Activated CD4-positive, alpha-beta T cell treated with anti-CD3 and anti-CD28 coated beads for 1 hour (primary cell): ENCODE measurements at places on chromosomes 4 and X.
A peak's percentile ranks its signal among the peaks of the same experiment; 100 is the strongest.

- DNase-seq = no peak
Observed at GRCh38 chr4:5924461-5925125, 31.7 kb upstream of the CRMP1 start.

- DNase-seq = no peak
Observed at GRCh38 chr4:76458825-76459224, 23.8 kb downstream of the SHROOM3 start.

DNA sequence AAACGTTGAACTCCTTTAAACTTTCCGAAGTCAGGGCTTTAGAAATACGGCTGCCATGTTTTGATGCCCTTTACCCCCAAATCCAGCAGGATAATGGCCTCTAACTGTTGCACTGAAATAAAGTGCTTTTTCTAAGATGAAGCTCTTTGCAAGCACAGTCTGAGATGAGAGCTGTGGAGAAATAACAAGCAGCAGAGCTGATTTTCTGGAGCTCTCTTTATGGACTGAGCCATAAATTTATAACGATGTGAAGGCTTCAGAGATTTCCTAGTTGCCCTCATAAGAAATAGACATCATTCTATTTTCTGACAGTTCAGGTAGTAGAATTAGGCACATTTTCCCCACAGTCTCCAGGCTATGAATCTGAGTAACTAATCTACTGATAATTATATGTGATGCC lies 567.3 kb downstream of the PDHA2 start:
- no peak for DNase-seq

- no peak for DNase-seq
Observed at GRCh38 chrX:130246084-130246483, 22.6 kb downstream of the ZNF280C start.

- DNase-seq = no peak
Observed at GRCh38 chr4:81751531-81752289, 280.0 kb upstream of the RASGEF1B start.

GRCh38 chrX:118637997-118638396 lies 89.4 kb upstream of the IL13RA1 start:
- DNase-seq = no peak

GRCh38 chr4:179692222-179692621 lies 2250.0 kb upstream of the AGA start:
- no peak for DNase-seq

DNA sequence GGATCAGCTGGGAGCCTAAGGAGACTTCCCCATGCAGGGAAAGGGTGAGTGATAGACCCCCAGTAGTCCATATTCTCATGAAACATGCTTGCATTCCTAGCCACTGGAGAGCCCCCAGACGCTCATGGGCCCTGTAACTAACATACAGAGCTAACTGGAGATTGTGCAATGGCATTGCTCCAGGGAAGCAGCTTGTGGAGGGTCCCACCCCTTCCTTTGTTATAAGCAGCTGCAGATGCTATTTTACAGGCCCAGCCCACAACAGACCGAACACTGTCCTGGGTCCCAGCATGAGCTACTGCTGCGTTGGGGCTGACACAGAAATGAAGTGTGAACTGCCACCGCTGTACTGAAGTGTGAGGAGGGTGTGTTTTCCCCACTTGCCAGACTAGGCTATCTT lies 1465.7 kb upstream of the DIAPH2 start:
- DNase-seq = no peak

DNA sequence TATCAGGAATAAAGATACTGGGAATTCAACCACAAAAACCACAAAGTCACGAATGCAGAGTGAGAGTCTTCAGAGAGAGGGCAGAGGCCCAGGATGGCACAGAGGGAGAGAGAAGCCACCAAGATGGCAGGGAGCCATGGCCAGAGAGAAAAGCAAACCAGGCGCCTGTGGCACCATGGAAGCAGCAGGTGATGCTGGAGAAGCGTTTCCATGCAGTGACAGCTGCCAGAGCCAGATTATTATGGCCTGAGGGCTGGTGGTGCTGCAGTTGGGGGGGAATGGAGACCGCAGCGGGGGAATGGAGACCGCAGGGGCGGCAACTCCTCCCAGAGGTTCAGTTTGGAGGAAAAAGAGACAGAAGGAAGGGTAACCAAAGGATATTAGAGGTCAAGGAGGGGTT lies 5.8 kb downstream of the TAFAZZIN start:
- DNase-seq = no peak

- no peak for DNase-seq
Observed at GRCh38 chr4:57494821-57495220, 384.6 kb upstream of the IGFBP7 start.

DNA sequence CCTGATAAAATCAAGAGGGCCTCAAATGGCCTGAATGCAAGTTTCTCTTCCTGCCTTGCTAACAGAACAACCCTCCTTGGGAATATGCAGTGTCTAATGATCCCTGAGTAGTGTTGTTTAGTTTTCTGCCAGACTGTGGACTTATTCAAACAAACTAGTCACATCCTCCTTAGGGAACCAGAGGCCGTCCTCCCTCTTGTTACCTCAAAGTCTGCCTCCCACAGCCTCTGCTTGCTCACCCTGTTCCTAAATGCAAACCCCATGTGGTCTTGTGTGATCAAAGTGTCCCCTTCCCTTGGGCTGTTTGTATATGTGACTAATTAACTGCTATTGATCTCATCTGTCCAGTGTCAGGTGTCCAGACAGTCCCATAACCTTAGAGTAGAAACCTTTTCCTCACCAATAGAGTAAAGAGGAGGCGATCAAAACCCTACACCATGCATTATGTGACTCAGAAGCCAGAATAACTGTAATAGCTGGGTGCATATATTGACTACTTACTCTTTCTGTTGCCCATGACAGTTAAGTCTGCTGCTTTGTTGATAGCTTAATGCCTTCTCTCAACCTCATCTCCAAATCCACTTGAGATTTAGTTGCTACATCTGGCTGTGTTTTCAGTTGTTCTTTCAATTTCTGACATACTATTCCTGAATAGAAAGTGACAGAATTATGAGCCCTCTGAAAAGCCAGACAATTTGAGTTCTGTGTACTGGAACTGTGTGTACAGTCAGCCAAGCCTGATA lies 473.0 kb upstream of the NWD2 start:
- DNase-seq = no peak

DNA sequence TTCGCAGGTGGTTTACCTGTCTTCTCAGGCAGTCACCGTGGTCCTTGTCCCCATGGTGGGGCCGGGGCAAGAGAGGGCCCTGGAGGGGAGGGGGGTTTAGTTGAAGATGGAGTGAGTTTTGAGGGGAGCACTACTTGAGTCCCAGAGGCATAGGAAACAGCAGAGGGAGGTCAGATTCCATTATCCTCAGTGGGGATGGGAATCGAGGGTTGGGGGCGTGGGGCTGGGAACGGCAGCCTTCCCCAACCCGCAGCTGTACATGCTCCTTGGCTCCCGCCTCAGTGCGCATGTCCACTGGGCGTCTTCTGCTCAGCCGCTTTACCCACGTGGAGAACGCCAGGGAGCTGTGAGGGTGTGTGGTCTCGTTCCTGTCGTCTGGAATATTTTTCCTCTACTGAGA lies at the start of gene GAGE10:
Gene GAGE10, plus strand, starts transcription at position 301 of the 400 bp plus-strand sequence. CDS start 1,214 bp downstream, outside the sequence.
- no peak for DNase-seq

GRCh38 chr4:38663801-38664705 lies at the start of gene KLF3:
Gene KLF3 (plus strand): TSS chr4:38664199. CDS start chr4:38680626, 16,427 bp downstream.
- peak; percentile 91 for DNase-seq

DNA sequence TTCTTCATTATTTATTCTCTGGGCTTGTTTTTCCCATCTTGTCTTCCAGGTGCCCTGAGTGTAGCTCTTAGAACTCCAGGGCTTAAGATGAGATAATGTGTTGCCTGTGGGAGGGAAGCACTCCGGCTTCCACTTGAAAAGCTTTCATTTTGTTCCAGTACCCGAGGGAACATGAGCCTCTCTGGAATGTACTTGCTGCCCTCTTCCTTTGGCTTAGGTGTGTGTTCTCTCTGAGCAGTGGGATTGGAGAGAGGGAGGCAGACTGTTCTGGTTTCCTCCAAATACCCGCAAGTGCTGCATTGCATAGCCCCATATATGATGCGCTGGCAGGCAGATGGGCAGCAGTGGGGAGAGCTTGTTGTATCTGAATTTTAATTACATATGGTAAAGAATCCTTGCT lies 861 bp upstream of the DTHD1 start:
- DNase-seq = no peak

- DNase-seq = no peak
Observed at GRCh38 chrX:41785685-41786084, 61.7 kb downstream of the GPR82 start.

- DNase-seq = no peak
Observed at GRCh38 chrX:44967221-44967620, 94.2 kb downstream of the KDM6A start.

DNA sequence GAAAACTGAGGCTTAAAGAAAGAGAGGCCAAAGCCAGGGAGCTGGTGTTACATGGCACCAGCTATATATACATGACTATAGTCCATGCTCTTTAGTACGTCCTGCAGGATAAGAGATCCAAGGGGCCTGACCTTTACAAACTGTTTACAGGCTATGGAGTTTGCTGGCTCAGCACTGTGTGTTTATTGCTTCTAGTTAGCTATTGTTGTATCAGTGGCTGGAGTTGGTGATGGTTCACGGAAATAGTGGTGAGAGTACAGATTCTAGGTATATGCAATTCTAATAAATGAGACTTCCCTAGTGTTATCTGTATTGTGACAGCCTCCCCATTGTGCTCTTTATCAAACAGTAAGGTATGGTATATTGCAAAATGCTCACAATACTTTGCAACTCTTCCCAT lies 46.5 kb downstream of the REPS2 start:
- no peak for DNase-seq

GRCh38 chr4:76515975-76516843 lies 81.2 kb downstream of the SHROOM3 start:
- no peak for DNase-seq

DNA sequence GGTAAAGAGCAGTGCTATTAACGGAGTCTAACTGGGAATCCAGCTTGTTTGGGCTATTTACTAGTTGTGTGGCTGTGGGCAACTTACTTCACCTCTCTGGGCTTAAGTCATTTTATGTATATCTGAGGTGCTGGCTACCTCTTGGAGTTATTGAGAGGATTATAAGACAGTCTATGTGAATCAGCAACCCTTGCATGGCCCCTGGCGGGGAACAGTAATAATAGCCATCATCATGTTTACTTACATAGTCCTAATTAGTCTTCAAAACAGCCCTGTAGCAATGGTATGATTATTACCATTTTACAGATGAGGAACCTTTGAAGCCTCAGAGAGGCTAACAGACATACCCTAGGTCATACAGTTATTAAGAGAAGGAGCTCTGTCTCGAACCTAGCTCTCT lies 1.5 kb downstream of the HPRT1 start:
- no peak for DNase-seq

GRCh38 chr4:159216834-159217233 lies 114.0 kb downstream of the RAPGEF2 start:
- DNase-seq = no peak

DNA sequence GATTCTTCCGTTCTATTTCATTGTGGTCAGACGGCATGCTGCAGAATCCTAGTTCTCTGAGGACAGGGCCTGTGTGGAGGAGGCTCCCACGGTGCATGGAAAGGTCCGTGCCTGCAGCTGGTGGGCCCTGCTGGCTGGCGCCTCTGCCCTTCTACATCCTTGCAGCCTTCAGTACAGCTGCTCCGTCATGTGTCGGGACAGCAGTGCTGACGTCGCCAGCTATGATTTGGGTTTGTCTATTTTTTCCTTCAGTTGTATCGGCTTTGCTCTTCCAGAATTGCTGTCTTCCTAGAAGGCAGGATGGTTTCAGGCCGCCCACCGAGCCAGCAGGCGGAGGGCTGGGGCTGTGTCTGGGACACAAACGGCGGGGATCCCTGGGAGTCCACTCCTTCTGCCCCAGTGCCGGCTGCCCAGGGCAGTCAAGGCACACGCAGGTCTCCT lies 32.1 kb upstream of the CPLX1 start:
- no peak for DNase-seq

- DNase-seq = no peak
Observed at GRCh38 chr4:186104890-186105646, 564 bp downstream of the FAM149A start.

- DNase-seq = no peak
Observed at GRCh38 chr4:115873048-115873447, 759.6 kb upstream of the NDST4 start.

GRCh38 chr4:5757091-5757490 lies 46.1 kb downstream of the EVC start:
- DNase-seq = no peak

GRCh38 chrX:24761306-24761705 lies 67.6 kb downstream of the POLA1 start:
- DNase-seq = no peak

GRCh38 chr4:36930562-36931111 lies 313.9 kb upstream of the NWD2 start:
- no peak for DNase-seq

GRCh38 chr4:124018383-124019317 lies 622.1 kb downstream of the SPRY1 start:
- DNase-seq = no peak

DNA sequence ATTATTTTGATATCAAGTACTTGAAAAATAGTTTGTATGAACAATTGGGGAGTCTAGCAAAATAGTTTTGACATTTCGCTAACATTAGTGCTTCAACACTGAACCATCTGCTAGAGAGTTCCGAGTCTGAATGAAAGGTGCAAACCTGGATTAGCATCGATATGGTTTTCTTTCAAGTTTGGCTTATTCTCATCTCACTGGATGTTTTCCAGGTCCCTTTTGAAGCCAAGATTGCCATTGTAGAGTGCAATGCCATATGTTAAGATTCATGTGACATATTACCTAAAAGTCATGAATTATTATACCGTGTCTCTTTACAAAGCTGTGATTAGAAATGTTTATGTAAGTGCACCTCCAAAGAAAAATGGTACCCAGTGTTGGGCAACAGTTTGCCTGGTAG lies 36.8 kb upstream of the NAA11 start:
- DNase-seq = no peak

GRCh38 chr4:122758033-122758432 lies 25.5 kb downstream of the BBS12 start:
- DNase-seq = no peak

- peak; percentile 30 for DNase-seq
Observed at GRCh38 chrX:101658661-101659491, 774 bp downstream of the ARMCX2 start.

- DNase-seq = no peak
Observed at GRCh38 chrX:152177497-152178269, 39.3 kb upstream of the MAGEA10 start.

GRCh38 chr4:16814361-16814760 lies 84.1 kb downstream of the LDB2 start:
- DNase-seq = no peak

DNA sequence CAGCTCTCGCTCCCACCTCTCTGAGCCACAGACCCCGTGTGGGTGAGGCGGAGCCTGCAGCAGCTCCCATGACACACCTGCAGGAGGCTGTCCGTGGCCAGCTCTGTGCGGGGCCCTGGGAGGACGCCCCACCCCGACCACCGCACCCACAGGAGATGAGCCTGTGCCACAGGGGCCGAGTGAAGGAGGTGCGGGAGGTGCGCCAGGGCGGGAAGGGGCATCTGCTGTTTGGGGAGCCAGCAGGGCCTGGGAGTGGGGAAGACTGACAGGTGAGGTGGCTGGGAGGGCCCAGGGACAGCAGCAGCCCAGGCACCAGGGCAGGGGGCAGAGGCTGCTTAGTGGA lies 52.0 kb downstream of the ACOX3 start:
- DNase-seq = no peak
